Fibroblast of skin of back (primary cell): ENCODE measurements at places on chromosomes 16 and 17.

GRCh38 chr17:45940293-45940692 lies 45.9 kb downstream of the MAPT start:
- no peak for DNase-seq

- no peak for DNase-seq
Observed at GRCh38 chr17:40949418-40949817, 12.0 kb upstream of the KRT23 start.

DNA sequence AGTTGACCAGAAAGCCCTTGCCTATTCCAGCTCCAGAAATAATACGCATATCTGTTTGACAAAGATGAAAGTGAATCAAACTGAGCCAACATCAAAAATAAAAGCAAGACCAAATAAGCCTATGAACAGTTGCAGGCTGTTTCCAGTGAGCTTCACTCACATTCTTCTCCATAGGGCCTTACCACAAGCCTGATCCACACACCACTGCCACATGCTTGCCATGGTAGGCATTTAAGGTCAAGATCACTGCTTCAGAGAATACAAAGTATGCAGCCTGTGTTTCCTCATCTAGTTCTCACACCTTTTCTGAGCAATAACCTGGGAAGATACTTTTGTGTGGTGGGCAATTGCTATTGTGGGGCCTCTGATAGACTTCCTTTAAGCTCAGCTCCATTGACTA lies 1060.2 kb downstream of the CDH11 start:
- no peak for DNase-seq

GRCh38 chr16:70576431-70577255 lies 53.0 kb downstream of the SF3B3 start:
- peak; percentile 58 for DNase-seq

DNA sequence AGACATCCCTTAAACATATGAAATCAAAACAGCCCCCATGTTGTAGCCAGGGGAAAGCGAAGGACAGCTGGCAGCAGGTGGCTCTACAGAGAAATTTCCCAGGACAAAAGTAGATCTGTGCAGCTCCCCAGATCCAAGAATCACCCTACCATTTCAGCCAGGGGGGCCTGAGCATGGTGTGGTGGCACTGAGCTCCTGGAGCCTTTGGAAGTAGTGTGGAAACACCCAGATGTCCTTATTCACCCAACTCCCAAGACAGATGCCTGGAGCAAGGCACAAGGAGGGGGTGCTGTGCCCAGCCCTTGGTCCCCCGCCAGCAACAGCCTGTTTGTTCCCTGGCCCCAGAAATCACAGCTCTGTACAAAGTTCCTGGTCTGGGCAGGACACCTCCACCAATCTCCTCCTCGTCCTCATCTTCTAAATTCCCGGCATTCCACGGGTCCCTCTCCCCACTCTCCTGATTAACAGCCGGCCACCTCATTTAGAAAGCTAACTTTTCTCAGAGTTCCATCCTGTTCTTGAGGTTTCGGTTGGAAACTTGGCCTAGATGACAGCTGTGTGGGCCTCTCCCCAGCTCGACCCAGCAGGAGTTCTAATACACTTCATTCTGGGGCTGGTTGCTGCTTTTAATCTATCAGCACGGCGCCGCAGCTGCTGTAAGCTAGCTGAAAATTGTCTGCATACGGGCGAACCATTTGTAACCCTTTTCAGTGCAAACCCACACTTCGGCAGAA lies 191.1 kb downstream of the C16orf78 start:
- DNase-seq, result peak; percentile 44

GRCh38 chr17:41212524-41213169 lies 13.8 kb upstream of the KRTAP9-2 start:
- no peak for DNase-seq

DNA sequence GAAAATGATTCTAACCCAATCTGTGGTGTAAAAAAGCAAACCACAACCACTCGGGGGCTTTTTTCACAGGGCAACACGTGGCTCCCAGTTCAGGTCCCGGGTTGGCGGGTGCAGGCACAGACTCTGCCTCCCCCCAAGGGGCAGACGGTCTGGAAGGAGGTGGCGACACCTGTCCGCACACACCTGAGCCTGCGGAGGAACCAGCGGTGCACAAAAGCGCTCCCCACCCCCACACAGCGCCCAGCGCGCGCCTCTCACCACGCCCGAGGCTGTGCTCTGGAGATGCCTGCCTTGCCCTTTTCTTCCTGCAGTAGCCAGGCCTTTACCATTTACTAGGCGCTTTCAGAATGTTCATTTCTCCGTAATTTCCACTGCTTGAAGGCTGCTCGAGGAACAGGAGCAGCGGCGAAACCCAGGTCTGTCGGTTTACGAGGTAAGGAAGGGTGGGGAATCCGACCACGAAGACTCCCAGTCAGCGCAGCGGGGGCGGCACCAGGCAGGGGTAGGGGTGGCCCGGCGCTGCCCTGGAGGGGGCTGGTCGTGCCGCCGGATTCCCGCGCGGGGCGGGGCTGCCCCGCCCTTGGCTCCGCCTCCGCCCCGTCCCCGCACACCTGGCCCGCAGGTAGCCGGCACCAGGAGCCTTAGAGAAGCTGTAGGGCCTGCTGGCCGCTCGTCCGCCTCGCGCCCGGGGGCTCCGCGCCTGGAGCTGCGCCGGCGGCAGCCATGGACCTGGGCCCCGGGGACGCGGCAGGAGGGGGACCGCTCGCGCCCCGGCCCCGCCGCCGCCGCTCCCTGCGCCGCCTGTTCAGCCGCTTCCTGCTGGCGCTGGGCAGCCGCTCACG lies at the start of gene USP43:
Gene USP43, plus strand, starts transcription at position 608 of the 842 bp plus-strand sequence. Its CDS starts 116 bp downstream, at position 724.
- DNase-seq, result no peak

DNA sequence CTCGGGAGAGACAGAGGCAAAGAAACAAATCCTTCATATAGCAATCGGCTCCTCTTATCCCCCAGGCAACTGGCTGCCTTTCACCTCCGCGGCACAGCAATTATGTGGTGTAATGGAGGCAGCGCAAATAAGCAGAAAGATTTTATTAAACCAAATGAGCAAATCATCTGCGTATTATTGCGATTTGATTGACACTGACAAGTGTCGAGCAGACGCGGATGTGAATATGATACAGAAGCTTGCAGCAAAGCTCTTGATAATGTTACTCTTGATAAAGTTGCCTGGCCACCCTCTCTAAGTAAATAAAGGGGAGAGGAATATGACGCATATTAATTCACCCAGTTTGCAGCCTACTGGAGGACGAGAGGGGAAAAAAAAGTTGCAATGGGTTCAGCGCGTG lies 26.5 kb upstream of the AKTIP start:
- DNase-seq, result no peak

DNA sequence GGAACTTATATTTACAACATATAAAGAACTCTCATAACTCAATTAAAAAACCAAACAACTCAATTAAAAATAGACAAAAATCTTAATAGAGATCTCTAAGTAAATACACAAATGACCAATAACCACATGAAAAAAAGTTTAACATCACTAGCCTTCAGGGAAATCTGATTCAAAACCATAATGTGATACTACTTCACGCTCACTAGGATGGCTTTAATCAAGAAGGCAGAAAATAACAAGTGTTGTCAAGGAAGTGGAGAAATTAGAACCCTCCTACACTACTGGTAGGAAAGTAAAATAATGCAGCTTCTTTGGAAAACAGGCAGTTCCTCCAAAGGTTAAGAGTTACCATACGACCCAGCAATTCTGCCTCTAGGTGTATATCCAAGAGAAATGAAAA lies 8.4 kb downstream of the PHF12 start:
- DNase-seq, result no peak

DNA sequence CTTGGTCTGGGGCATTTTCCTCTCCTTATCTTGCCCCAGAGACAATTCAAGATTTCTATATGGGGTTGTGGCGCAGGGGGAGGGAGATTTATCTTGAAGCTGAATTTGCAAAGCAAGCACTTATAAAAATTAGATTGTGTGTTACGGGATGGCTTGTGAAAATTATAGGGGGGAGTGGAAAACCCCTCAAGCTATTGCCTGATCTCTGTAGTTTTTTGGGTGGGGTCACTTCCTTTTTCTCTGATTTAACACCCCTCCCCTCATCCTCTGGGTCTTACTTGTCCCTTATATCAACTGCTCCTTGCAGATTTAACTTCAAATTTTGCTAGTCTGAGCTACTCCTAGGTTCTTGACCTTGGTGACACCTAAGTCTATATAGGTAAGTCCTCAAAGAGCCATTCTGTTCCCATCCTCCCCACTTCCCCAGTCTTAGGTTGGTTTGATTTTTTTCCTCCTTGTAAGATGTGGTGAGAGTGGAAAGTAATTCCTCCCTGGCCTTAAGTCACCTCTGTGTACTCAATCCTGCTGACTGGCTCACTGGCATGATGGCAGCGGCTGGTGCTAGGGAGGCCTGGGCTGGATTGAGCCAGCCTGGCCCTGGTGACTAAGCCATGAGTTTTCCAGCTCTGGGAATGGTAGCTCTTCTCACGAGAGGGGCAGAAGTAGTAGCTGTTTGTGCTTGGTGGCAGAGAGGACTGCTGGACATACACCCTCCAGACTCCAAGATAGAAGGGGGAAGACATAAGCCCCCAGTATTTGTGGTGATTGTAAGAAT lies 2.3 kb downstream of the ARL4D start:
- peak; percentile 87 for DNase-seq

DNA sequence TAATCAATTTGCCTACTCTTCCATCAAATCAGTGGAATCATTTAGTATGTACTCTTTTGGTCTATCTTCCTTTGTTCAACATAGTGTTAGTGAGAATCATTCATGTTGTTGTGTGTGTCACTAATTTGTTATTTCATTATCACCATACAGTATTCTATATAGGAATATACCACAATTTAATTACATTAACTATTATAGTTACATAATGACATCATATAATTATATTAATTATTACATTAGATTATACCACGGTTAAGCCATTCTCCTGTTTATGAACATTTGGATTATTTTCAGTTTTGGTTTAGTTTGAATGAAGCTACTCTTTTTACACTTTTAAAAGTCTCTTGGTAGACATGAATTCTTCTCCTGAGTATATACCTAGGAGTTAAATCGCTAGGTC lies 40.4 kb downstream of the MYO1D start:
- DNase-seq, result no peak

DNA sequence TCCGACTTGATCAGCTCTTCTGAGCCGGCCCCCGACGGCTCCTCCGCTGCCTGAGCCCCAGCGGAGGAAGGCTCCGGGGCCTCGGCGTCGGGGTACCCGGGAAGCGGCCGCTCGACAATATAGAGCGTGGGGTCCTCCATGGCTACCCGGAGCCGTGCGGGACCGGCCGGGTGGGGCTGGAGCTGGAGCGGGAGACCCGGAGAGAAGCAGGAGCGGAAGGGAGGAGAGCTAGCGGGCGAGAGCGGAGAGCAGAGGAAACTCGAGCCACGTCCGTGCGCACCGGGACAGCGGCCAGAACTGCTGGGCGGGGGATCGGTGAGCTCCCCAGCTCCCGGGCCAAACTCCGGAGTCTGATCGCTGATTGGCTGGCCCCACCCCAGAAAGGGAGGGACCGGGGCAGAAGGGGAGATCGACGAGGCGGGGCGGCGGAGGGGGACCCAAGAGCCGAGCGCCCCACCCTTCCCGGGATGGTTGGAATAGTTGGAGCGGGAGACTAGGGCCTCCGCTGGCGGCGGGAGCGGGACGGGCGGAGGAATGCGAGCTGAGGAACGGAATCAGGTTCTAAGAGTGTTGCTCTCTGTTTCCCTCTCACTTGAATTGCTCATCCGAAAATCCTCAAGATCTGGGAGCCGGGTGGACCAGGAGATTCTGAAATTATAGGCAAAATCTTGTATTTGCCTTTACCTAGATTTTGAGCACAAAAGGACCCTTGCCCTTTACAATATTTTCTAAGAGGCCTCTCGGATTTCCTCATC lies at the start of gene CAVIN1:
Gene CAVIN1, minus strand, starts transcription at position 299 of the 755 bp plus-strand sequence. Its CDS starts 159 bp downstream, at position 140.
- DNase-seq, result peak; percentile 99

GRCh38 chr17:36524428-36524876 lies 10.2 kb downstream of the MYO19 start:
- no peak for DNase-seq

DNA sequence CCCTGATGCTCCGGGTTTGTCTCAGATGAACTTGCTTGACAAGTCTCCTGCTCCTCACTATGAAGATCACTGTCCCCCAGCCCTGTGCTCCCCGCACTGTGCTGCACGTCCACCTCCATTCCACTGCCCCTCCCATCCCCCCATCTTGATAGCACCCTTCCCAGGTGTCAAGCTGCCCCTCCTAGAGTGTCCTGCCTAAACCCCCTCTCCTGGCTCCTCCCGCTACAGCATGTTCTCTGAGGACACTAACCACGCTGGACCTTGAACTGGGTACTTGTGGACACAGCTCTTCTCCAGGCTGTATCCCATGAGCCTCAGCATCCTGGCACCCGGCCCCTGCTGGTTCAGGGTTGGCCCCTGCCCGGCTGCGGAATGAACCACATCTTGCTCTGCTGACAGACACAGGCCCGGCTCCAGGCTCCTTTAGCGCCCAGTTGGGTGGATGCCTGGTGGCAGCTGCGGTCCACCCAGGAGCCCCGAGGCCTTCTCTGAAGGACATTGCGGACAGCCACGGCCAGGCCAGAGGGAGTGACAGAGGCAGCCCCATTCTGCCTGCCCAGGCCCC lies 18.5 kb downstream of the DEXI start:
- DNase-seq, result no peak

DNA sequence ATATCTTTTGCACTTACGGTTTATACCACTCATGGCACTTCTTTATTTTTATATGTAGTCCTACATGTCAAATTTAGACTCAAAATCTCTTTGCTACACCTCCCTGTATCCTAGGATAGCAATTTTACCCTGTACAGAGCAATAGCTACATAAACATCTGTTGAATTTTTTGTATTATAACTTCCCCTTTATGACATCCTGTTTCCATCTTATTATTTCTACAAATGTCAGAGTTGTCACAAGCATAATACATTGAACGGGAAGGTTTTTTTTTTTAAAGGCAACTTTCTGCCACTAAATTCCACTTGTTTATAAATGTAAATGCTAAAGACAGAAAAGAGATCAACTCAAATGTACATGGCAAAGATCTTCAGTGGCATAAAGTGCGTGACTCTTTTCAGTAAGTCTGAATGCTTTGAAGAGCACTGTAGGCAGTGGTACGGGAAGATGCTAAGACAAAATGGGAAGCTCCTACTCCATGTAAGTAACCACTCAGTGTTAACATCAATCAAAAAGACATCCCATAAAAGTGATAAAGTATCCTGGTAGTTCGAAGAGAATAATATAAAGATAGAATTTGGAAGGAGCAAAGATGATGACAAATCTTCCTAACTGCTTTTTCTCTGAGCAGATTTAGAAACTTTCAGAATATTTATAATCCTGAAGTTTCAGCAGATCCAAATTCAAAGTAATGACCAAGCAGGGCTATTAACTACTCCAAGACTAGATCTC lies 26.8 kb downstream of the GNA13 start:
- DNase-seq, result no peak

DNA sequence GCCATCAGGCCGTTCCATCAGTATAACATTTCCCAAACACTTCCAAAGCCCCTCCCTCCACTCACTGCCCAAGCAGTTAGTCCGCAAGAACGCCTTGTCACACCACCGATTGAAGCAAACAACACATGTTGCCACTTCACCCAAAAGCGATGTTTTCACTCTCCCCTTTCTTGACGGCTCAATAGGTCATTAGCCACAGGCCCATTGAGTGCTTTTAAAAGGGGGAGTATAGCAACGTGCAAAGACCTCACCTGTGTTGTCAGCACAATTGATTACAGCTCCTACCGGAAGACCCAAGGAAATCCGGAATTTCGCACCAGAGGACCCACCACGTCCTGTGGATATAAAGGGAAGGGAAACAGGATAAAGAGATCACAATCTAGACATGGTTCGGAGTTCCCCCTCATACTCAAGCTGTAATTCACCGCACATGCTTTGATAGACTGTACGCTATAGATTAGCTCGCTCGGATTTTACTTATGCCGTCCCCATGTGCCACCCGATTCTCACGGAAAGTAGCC lies 690 bp downstream of the RPL23 start:
- DNase-seq, result no peak
